ENCODE measurements at places on chromosomes 4 and X.

GRCh38 chr4:10061650-10062415, 40.5 kb upstream of the SLC2A9 start:
- no peak for DNase-seq

GRCh38 chrX:39337451-39337850, 536.2 kb downstream of the MID1IP1 start:
- DNase-seq = no peak

GRCh38 chrX:74015379-74016019, 288.5 kb upstream of the ZCCHC13 start:
- DNase-seq = peak; percentile 29

GRCh38 chr4:15163284-15163645, 161.0 kb downstream of the CPEB2 start:
- no peak for DNase-seq

DNA sequence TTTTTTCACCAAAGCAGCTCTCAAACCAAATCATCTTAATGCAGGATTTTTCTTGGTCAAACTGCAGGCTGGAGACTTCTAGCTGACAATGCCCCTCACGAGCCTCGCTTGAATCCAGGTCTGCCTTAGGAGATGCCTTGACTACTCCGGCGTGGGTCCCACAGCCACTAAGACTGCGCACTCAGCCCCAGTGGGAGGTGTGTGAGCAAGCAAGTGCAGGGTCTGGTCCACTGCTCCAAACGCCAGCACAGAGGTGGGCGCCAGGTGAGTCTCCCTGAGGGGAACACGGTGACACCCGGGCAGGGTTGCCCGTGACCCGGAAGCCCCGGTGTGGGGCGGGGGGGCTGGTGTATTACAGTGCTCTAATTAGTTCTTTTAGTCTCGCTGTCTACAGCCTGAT, 838.3 kb downstream of the NLGN4X start:
- DNase-seq = no peak

DNA sequence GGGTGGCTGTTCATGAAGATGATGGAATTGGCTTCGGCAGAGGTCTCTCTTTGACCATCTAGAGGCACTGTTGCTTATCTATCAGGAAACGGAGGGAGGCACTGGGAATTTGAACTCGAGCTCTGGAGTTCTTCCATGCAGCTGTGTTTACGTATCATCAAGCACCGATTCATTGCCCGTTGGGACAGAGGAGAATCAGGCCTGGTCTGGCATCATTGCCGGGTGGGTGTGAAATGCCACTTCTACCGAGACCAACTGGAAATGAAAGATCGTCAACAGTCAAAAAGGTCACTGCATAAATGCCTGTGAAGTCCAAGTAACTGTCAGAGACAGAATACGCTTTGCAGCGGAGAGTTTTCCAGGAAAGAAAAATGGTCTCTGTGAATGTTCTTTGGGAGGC, 166.9 kb downstream of the ASMT start:
- DNase-seq = no peak

- no peak for DNase-seq
Observed at GRCh38 chr4:145280541-145280940, 100.2 kb upstream of the OTUD4 start.

DNA sequence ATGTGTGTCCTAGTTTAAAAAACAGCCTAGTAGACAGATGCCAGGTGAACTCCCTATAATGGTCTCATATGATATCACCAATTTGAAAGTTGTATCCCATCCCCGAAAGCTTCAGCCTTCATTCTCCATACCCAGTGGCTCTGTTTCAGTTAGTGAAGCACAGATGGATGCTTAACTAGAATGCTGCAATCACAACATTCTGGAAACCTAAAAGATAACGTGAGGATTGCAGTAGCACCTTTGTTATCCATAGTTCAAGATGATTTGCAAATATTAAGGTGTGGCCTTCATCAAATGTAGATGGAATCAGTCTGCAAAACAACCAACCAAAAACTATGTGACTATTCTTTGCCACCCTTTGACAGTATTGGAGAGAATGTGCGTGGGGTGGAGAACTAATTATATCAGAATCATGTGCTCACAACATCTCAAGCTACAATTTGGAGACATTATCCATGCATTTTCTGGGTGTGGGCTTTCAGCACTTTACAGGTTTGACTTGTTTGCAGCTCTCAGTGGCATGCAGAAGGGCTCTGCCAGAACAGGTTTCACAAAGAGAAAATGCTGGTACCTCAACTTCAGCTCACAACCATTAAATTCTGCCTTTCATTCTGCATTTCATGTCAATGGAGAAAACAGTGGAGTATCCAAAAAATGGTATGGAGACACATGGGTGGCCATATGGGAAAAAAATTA, 18.3 kb upstream of the PPID start:
- no peak for DNase-seq

GRCh38 chrX:119573222-119573621, 1.1 kb upstream of the UBE2A start:
- DNase-seq = no peak

GRCh38 chr4:182144626-182145333, 98.4 kb upstream of the TENM3 start:
- no peak for DNase-seq

GRCh38 chr4:118997601-118998000, 108.9 kb downstream of the SYNPO2 start:
- DNase-seq = no peak

- DNase-seq = no peak
Observed at GRCh38 chr4:20253735-20254409, 2.2 kb downstream of the SLIT2 start.

- DNase-seq = no peak
Observed at GRCh38 chr4:141652161-141652778, 15.9 kb downstream of the IL15 start.

DNA sequence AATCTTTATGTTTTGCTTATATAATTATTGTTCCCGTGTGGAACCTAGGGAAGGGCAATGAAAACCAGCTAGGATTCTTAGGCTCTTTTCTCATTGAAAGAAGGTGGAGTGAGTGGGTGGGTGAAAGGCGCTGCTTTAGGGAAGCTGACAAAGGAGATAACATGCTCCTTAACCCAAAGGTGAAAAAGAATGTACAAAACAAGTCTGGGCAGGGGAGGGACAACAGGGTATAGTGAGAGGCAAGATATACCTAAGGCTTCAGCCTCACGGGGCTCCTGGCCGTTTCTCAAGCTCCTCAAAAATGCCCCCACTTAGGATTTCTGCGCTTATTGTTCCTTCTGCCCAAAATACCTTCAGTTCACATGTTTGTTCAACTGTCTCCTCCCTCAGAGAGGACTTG, 1.8 kb downstream of the SH2D1A start:
- no peak for DNase-seq

DNA sequence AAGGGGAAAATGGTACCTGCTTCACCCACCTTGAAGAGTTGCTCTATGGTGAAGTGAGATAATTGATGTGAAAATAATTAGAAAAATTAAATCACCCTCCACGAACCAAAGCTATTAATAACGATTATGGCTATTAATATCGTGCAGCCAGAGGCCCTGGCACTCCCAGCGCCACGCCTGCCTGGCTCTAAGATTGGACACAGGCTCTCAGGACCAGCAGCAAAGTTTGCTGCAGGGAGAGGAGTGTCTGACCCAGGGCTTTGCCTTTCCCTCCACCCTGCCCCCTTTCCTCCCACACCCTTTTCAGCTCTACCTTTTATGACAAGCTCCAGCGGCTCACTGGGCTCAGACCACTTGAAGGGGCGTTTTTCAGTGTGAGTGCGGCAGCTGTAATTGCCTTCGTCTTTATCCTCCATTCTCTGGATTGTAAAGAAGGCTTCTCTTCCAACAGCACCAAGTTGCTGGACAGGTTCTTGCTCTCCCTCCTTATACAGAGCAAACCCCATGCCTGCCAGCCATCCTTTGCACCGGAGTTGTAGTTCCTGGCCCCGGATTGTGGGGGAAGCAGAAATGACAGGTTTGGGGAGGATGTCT, 11.5 kb downstream of the IGSF1 start:
- no peak for DNase-seq

DNA sequence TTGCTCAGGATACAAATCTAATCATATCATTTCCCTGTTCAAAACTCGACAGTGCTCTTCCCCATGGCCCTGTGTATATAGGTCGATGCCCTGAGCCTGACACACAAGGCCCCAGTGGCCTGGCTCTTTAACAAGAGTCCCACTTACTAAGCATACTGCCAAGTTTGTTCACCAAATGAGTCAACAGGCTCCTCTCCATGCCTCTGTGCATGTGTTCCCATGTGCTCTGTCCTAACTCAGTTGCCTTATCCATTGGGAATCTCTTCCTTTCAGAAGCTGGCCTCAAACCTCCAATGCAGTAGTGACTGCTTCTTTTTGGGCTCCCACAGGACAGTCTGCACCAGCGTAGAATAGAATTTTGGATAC, 18.9 kb upstream of the CXCR3 start:
- no peak for DNase-seq

DNA sequence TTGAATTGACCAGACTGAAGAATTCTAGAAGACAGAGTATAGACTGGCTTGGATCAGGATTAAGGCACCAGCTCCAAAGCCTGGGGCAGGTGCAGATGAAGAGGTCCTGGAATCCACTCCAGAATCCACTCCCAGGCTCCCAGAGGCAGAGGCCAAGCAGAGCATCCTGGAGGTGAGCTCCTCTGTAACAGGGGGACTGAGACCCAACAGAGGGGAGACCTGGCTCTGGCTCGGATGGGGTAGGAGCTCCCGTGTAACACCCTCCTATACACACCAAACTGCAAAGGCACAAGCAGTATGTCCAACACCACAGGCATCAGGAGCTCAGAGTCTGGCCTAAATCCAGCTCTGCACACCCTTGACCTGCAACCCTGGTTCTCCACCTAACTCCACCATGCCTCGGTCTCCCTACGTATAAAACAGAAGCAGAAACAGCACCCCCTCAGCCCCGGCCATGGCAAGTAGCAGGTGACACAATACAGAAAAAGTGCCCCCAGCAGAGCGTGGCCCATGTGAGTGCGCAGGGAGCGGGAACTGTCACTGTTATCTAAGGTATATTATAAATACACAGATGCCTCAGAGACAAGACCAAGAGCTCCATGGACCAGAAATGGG, 14.9 kb downstream of the RNF212 start:
- no peak for DNase-seq

DNA sequence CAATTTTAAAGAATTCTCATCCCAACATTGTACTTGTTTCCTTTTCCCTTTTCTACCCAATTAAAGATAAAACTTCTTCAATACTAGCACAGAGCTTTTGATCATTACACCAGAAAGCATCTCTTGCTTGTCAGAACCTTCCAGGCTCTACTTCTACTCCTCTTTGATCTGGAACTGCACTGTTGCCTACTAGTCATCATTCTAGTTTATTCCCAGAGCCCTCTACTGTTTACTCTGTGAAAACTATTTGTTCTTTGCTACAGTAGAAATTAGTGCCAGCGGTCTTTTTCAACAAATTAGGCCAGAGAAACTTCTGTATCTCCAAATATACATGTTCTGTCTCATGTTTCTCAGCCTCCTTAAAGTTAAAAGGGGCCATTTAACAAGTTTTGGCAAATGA, 46.8 kb upstream of the TMPRSS11F start:
- DNase-seq = no peak

GRCh38 chr4:152104356-152104755, 343.5 kb upstream of the GATB start:
- no peak for DNase-seq

GRCh38 chrX:68634649-68635227, 12.7 kb upstream of the STARD8 start:
- DNase-seq = no peak

DNA sequence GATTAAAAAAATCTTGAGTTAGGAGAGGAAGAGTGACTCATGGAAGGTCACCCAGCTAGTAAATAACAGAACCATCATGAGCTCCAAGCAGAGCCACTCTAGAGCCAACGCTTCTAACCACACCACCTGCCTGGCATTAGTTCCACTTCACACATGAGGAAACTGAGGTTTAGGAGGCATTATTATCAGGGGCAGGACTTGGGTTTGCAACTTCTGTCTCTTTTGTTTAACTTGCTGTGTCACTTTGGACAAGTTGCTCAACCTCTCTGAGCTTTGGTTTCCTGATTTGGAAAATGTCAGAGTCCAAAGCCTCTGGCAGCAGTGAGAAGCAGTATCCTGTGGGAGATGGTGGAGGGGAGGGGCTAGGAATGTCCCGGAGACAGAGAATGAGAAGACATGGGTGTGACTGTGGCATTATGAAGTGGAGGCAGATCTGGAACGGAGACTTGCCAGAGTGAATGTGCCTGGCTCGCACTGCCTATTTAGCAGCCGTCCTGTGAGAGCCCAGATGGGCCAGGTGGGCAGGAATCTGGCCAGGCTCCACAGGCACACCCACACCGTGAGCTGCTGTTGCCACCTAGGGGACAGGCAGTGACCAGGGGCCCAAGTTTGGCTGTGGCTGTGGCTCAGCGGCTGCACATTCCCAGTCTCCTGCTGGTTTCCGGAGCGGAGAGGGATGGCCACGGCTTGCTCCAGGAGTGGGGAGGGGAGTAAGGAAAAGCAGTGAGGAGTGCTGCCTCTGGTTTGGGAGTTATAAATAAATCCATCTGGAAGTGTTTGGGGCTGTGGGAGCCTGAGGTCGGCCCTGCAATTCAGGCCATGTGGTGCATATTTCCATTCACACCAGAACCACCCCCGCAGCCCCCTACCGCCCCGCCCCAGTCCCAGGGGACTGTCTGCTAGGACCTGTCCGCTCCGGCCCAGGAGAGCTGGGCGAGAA, 93.4 kb downstream of the NHSL2 start:
- DNase-seq = no peak

DNA sequence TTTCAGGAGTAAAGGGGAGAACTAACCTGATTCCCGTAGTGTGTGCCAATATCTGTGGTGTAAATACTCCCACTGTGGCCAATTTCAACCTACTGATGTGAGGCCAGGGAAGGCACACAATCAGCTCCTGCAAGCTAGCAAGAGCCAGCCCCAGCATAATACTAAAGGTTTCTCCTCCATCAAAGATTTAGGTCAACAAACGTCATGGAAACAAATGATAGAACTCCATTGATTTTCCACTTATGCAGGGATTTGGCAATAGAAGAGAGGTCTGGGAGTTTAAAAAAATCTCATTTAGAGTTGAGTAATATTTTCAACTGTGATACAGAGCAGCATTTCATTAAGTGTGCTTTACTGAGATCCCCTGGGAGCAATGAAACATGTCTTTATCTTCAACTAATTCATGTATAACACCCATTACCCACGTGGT, 15.8 kb upstream of the VEGFD start:
- DNase-seq = no peak

GRCh38 chr4:6466756-6467381, 5.5 kb downstream of the PPP2R2C start:
- DNase-seq = no peak

DNA sequence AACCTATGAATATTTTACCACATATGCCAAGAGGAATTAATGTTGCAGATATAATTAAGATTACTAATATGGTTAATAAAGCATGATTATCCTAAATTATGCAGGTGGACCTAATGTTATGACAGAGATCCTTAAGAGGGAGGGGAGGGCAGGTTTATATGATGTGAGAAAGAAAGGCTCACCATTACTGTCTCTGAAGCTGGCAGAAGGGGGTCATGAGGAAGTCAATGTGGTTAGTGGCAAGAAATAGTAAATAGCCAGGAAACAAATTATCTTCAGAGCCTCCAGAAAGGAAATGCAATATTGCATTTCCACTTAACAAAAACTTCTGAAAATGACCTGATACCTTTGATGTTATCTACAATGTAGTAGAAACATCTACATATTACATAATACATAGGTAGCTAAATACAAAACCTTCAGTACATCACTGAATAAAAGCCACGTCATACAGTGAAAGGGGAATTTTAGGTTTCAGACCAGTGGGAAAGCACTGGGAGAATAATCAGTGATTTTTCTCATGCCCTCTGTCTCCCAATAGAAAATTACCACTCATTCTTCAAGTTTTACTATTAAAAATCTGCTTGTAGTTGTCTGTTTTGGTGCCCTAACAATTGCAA, 609.2 kb downstream of the SPOCK3 start:
- no peak for DNase-seq

- no peak for DNase-seq
Observed at GRCh38 chr4:33323393-33323792, 2603.2 kb downstream of the PCDH7 start.
